ENCODE measurements at places on chromosomes 3 and 15. TPM values are rescaled to one million over a fixed set of nuclear protein-coding genes. Genes with fewer than 3 reads are reported as not detected.
A peak's percentile ranks its signal among the peaks of the same experiment; 100 is the strongest.

GRCh38 chr15:50009634-50010033 lies 109.4 kb downstream of the ATP8B4 start:
- H3K27me3 ChIP-seq = peaks cover 3% of the 10 kb centered on the region
- no peaks in the 10 kb centered on the region for H3K4me1 ChIP-seq
- no peak overlapping the region for H3K27ac ChIP-seq
- H3K36me3 ChIP-seq = no peaks in the 10 kb centered on the region
- no peak overlapping the region for H3K4me3 ChIP-seq

DNA sequence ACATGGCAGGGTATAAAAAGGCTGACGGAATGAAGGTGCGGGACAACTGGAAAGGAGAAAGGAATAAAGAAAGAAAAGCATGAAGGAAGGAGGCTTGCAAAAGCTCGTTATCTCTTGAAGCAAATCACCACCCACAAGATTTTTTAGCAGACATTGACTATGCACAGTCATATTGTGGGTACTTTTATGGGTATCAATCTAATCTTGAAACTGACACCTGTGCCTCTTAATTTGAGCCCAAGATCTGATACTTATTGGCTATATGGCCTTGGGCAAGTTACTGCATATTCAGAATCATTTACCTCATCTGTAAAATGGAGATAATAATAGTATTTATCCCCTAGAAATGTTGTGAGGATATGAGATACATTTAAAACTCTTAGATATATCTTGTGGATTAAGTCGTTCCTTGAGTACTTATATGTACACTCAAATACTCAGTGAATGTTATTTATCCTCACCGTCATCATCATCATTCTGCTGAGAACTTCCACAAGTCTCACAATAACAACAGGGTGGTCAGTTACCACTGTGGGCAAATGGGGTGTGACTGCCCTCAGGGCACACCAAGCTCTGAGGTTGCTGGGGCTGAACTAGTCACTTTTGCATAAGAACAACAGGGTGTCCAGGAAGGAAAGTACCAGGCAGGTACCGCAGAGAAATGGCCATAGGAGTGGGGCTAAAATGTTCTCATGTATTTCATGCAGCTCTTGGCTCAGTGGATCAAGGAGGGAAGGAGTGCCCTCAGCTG lies 266.1 kb downstream of the SLC9A9 start:
- H3K4me1 ChIP-seq = peaks cover 6% of the 10 kb centered on the region
- H3K36me3 ChIP-seq = peaks cover 3% of the 10 kb centered on the region
- H3K27me3 ChIP-seq = no peaks in the 10 kb centered on the region
- no peak overlapping the region for H3K4me3 ChIP-seq
- no peak overlapping the region for H3K27ac ChIP-seq

DNA sequence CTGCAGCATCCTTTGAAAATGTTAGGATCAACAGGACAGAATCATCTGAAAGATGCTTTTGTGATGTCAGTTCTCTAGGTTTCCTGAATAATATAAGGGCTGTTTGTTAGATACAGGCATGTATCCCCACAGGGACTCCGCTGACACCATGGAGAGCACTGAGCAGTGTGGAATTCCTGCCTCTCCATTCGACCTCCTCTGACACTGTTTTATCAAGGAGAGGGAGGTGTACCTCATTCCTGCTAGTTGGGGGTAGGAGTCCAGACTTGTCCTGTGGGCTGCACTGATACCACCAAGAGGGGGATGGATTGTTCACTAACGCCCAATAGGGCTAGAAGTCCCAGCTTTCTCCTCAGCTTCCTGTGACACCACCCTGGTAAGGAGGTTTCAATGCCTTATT lies 46.6 kb downstream of the LARS2 start:
- H3K27ac ChIP-seq = no peak overlapping the region
- H3K36me3 ChIP-seq = no peaks in the 10 kb centered on the region
- no peaks in the 10 kb centered on the region for H3K4me1 ChIP-seq
- no peak for DNase-seq
- H3K27me3 ChIP-seq = no peaks in the 10 kb centered on the region

DNA sequence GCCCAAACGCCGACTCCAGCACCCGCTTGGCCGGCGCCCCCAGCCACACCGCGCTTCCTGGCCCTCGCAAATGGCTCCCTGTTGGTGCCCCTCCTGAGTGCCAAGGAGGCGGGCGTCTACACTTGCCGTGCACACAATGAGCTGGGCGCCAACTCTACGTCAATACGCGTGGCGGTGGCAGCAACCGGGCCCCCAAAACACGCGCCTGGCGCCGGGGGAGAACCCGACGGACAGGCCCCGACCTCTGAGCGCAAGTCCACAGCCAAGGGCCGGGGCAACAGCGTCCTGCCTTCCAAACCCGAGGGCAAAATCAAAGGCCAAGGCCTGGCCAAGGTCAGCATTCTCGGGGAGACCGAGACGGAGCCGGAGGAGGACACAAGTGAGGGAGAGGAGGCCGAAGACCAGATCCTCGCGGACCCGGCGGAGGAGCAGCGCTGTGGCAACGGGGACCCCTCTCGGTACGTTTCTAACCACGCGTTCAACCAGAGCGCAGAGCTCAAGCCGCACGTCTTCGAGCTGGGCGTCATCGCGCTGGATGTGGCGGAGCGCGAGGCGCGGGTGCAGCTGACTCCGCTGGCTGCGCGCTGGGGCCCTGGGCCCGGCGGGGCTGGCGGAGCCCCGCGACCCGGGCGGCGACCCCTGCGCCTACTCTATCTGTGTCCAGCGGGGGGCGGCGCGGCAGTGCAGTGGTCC lies 3.5 kb downstream of the ISLR2 start:
- H3K27me3 ChIP-seq = peaks cover 86% of the 10 kb centered on the region
- H3K4me1 ChIP-seq = peaks cover 34% of the 10 kb centered on the region
- DNase-seq = no peak
- no peak overlapping the region for H3K27ac ChIP-seq
- no peaks in the 10 kb centered on the region for H3K36me3 ChIP-seq

- H3K27ac ChIP-seq = no peak overlapping the region
- no peaks in the 10 kb centered on the region for H3K36me3 ChIP-seq
- no peak overlapping the region for H3K4me3 ChIP-seq
Observed at GRCh38 chr3:99537416-99537815, 101.0 kb upstream of the COL8A1 start.

DNA sequence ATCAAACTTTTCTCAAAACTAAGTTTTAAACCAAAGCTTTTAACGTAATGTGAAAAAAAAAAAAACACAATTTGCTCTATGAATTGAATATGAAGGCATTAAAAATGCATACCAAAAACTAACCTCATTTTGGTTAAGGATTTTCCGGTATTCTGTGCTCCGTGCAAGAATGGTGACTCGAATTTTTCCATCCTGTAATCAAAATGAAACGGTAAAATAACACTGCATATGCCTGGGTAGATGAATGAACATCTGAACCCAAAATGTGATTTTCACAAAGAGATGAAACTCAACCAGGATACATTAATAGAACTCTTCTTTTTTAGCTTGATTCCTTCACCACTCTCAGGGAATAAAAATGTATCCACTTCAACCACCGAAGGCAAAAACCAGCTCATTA lies 26.2 kb downstream of the EOGT start:
- H3K27ac ChIP-seq = peak overlapping the region; percentile 63
- peaks cover 50% of the 10 kb centered on the region for H3K36me3 ChIP-seq
- no peaks in the 10 kb centered on the region for H3K27me3 ChIP-seq

- no peak for DNase-seq
- H3K4me3 ChIP-seq = no peak overlapping the region
- no peaks in the 10 kb centered on the region for H3K27me3 ChIP-seq
- H3K4me1 ChIP-seq = peaks cover 9% of the 10 kb centered on the region
- H3K27ac ChIP-seq = no peak overlapping the region
Observed at GRCh38 chr15:58419803-58420524, 11.8 kb upstream of the LIPC start.

GRCh38 chr15:90205886-90206285 lies 4.8 kb downstream of the SEMA4B start:
- H3K4me3 ChIP-seq = no peak overlapping the region
- no peaks in the 10 kb centered on the region for H3K27me3 ChIP-seq
- no peak for DNase-seq
- H3K4me1 ChIP-seq = peaks cover 38% of the 10 kb centered on the region
- H3K27ac ChIP-seq = no peak overlapping the region

DNA sequence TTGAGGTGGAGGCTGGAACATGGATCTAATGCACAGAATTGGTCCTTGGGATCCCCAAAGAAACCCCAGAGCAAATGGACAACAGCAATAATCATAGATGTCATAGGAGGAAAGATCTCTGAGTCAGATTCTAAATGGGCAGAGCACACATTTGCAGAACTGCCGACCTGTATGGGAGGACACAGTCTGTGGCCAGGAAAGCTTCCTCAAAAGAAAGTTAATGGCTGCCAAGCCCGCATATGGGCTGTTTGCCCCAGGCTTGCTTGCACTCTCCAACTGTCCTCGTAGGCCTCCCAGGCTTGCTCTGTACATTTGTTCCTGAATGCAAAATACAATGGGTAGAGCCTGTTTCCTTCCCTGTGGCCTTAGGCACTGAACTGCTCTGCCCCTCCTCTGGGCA lies 102.0 kb upstream of the PLXNA1 start:
- no peaks in the 10 kb centered on the region for H3K4me1 ChIP-seq
- H3K27ac ChIP-seq = no peak overlapping the region
- no peak for DNase-seq
- H3K27me3 ChIP-seq = no peaks in the 10 kb centered on the region
- H3K36me3 ChIP-seq = no peaks in the 10 kb centered on the region
- H3K4me3 ChIP-seq = no peak overlapping the region

DNA sequence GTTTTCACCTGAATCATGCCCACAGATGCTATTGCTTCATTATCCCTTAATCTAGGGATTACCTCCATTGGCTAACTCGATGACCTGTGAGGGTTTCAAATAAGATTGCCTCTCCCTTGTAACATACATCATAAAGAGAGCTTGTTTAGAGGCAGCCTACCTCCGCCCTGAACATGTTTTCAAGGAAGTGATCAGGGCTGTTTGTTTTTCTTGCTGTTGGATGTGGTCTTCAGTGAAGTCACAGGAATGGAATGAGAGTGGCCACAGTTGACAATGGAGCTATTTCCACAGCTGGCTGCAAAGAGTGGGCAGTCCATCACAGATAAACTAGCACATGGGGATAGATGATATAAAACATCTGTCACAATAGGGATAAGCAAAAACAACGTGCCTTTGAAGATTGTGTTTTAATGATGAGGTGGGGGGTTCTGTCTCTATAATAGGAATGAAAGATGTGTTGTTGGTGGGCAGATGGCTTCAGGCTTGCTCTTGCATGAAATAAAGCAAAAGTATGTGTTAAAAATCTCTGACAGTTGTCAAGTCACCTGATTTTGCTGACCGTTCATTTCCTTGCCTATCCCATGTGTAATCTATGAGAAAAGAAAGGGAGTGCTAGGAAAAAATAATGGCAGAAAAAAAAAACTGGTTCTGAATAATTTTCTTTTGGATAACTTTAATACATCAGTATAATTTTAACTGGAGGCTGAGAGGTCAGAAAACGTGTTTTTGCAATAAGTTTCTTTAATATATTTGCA lies 642.3 kb downstream of the RBMS3 start:
- H3K4me1 ChIP-seq = no peaks in the 10 kb centered on the region
- H3K27me3 ChIP-seq = no peaks in the 10 kb centered on the region
- H3K4me3 ChIP-seq = no peak overlapping the region
- H3K36me3 ChIP-seq = no peaks in the 10 kb centered on the region
- H3K27ac ChIP-seq = no peak overlapping the region

- no peaks in the 10 kb centered on the region for H3K4me1 ChIP-seq
- H3K27me3 ChIP-seq = peaks cover 7% of the 10 kb centered on the region
- DNase-seq = no peak
- no peaks in the 10 kb centered on the region for H3K36me3 ChIP-seq
- H3K4me3 ChIP-seq = no peak overlapping the region
Observed at GRCh38 chr3:127899200-127899599, 15.8 kb upstream of the KBTBD12 start.

DNA sequence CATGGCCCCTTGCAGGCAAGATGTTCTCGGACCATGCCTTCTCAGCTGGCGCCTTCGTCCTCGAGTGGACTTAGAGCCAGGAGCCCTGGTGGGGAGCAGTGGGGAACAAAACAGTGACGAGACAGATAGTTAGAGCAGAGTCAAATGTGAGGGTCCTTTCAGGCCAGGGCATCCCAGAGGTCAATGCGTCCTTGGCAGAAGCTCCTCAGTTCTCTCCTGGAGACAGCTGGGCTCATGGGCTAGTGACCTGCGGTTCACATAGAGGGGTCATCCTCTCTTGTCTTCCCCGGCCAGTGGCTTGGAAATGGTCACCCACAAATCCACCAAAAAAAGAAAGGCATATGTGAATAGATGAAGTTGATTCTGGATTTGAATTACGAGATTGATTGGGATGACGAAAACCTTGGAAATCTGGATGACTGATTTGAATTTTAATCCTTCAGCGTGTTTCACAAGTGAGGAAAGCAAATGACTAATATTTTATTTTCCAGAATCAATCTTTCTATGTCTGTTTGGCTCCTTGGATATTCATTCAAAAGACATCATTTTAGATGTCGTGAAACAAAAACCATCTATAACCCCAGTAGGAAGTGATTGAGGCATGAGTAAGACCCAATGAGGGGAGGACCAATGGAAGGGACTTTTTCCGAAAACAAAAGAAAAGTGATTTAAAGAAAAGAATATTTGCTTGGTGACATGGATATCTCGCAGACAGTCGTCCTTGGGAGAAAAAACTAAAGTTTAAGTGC lies 84.5 kb downstream of the ASB7 start:
- peaks cover 7% of the 10 kb centered on the region for H3K27me3 ChIP-seq
- H3K4me1 ChIP-seq = no peaks in the 10 kb centered on the region
- H3K36me3 ChIP-seq = no peaks in the 10 kb centered on the region
- no peak for DNase-seq
- H3K27ac ChIP-seq = no peak overlapping the region
- H3K4me3 ChIP-seq = no peak overlapping the region

GRCh38 chr15:82393671-82394070 lies 35.9 kb upstream of the GOLGA6L9 start:
- no peak overlapping the region for H3K27ac ChIP-seq
- H3K4me1 ChIP-seq = no peaks in the 10 kb centered on the region
- no peak for DNase-seq
- no peaks in the 10 kb centered on the region for H3K36me3 ChIP-seq
- H3K27me3 ChIP-seq = no peaks in the 10 kb centered on the region

TMEM42 gene
- total RNA-seq = 13.5 TPM

TTC21A gene
- 1.7 TPM for total RNA-seq

UBAP1L gene
- 2.4 TPM for total RNA-seq

COL6A5 gene
- not detected for total RNA-seq

CYP19A1 gene
- total RNA-seq = not detected

LIPH gene
- total RNA-seq = not detected

WNT7A gene
- total RNA-seq = 0.33 TPM

BCL2A1 gene
- total RNA-seq = 110 TPM

BFSP2 gene
- not detected for total RNA-seq

C3orf20 gene
- 0.07 TPM for total RNA-seq

SCAANT1 gene
- not detected for total RNA-seq

FAM107A gene
- not detected for total RNA-seq

TP53BP1 gene
- total RNA-seq = 32.0 TPM
